Activated naive CD4-positive, alpha-beta T cell treated with Interleukin-2 at 50 U/mL for 16 hours (primary cell): ENCODE measurements at places on chromosomes 1 and 21.

- DNase-seq, result no peak
These were observed 18.2 kb downstream of the RNF19B start for GRCh38 chr1:32946413-32946812.

DNA sequence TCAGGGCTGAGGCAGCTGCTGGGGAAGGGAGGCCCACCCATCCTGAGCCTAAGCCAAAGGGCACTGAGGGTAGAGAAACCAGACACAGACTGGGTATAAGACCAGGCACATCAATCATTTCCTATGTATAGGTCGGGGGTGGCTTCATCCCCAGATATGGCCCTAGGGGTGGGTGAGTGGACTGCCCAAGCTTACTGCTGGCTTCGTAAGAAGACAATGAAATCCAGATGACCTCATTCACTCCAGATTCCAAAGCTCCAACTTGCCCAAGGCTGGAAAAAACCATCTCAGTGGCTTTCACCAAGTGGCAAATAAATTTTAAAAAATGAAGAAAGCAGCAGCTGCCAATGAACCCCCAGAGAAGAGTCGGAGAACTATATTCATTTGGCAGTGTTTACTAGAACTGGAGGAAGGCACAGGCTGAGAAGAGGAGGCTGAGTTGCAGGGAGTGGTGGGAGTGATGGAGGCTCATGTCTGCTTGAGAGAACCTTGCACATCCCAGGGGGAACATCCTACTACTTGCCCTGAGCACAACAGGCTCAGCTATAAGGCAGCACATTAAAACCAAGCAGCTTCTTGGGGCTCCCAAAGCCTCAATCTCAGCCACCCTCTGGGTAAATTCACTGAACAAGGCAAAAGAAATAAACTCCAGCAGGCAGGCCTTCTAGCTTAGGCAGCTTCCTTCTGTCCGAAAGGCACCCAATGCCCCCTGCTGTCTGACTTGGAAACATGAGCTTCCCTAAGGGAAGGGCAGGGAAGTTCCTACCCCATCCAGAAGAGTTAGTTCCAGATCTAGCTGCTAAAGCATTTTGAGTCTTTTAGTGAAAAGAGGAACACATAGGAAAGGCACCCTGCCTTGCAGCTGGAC lies 14.1 kb downstream of the PEA15 start:
- DNase-seq, result no peak

- DNase-seq, result no peak
These were observed 38.8 kb downstream of the PARP1 start for GRCh38 chr1:226369110-226369509.

GRCh38 chr1:111707906-111708305 lies 31.3 kb downstream of the INKA2 start:
- DNase-seq, result no peak

DNA sequence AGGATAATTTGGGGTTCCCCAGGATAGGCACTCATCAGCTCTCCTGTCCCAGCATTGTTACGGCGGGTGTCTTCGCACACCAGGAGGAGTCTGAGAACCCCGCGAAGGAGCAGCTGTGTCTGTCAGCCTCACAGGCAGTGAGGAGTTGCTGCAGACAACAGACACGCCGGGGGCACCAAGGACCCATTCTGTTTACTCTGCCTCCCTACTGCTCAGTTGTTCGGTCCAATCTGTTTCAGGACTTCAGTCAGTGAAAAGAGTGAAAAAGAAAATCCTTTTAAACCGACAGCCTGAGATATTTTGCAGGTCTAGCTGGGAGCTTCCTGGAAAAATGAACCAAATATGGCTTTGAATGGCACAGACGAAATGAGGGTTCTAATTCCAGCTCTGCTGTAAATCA lies 288.4 kb downstream of the OMA1 start:
- DNase-seq, result no peak

DNA sequence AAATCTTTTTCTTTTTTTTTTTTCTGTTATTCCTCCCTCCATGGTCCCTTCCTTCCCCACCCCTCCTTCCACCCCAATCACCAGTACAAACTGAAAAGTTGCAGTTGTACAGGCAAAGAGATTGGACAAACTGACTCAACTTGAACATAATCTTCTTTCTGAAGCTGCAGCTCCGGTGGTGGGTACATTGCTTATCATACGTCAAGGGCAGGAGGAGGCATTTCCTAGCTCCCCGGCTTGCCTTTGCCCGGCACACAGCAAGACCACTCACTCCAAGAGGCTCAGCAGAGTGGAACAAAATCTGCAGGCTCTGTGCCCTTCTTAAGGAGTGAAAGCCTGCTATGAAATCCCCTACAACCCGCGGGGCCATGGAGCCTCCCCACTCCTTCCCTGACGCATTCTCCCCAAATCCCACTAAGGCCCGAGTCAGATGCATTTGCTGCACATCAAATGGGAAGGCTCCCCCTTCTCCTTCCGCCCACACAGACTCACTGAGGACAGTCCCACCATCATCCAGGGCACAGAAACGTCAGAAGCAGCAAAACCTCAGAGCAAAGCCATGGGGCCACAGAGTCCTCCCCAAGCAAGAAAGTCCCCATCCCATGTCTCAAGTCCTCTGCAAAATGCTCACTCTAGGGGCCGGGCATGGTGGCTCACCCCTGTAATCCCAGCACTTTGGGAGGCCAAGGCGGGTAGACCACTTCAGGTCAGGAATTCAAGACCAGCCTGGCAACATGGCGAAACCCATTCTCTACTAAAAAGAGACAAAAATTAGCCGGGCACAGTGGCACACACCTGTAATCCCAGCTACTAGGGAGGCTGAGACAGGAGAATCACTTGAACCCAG lies 45.9 kb downstream of the SYF2 start:
- no peak for DNase-seq

DNA sequence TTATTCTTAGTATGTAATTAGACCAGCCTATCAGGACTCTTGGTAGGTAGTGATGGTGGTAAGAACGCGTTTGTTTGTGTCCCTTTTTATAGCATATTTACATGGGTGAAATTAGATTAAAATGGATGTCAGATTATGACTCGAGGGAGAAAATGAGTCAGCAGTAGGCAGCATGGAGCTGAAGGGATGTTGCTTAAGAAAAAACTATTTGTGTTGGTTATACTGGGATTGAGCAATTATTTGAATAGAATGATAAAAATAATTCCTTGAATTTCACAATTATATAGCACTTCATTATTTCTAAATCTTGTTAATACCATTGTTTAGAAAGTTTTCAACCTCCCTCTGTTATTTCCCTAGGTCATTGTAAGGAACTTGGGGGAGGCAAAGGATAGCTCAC lies 348.8 kb downstream of the RYR2 start:
- no peak for DNase-seq

GRCh38 chr1:225300381-225300780 lies 127.5 kb downstream of the LBR start:
- no peak for DNase-seq

DNA sequence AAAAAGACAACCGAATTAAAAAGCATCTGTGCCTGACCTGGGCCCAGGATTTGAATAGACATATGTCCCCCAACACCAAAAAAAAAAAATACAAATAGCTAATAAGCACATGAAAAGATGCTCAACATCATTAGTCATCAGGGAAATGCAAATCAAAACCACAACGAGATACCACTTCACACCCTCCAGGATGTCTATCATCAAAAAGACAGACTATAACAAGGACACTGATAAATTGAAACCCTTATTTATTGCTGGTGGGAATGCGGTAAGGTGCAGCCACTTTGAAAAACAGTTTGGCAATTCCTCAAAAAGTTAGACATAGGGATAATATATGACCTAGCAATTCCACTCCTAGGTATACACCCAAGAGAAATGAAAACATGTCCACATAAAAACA lies 72.3 kb upstream of the CAMK1G start:
- DNase-seq, result no peak

DNA sequence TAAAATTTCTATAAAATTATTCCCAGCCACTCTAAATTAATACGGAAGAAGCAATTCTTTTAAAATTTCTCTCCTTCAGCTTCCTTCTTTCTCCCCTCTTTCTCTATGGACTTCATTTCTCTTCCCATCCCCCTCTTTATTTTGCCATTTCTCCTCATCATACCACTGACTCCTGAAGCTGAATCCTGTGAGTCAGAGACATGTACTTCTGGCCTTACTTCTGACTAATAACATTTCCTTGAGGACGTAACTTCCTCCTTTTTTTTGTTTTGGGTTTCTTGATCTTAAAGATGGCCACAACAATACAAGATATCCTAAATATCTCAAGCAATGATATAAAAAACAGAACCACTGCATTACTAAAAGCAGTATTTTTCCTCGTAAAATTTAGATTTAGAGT lies 63.6 kb upstream of the DENND1B start:
- DNase-seq, result no peak

GRCh38 chr1:37040773-37041172 lies 6.5 kb upstream of the GRIK3 start:
- no peak for DNase-seq

DNA sequence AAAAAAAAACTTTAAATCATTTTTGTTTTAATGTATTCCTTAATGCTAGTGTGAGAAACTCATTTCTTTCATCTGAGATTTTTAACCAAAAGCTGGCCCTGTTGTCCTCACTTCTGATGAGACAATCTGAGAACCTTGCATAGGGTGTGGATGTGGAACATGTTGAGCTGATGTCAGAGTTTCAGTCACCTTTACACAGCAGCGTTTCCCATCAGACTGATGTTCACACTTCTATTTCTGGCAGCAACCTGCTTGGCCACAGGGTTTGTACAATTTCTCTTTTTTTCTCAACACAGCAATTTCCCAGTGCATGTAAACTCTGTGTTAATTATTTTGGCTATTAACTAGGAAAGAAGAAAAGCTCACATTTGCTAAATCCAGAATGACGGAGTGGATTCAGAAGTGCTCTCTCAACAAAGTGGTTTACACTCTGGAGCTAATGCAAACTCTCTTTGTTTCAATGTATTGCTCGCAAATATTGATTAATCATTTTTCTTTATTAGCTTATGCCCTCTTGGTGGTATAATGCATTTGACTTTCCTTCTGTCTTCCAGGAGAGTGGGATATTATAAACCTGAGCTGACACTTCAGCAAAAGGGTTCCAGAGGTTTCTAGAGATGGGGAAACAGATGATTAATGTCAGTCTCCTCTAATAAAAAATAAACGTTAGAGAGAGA lies 70.5 kb upstream of the HSPA13 start:
- peak; percentile 8 for DNase-seq

GRCh38 chr1:159920202-159920601 lies 5.1 kb downstream of the TAGLN2 start:
- DNase-seq, result no peak

DNA sequence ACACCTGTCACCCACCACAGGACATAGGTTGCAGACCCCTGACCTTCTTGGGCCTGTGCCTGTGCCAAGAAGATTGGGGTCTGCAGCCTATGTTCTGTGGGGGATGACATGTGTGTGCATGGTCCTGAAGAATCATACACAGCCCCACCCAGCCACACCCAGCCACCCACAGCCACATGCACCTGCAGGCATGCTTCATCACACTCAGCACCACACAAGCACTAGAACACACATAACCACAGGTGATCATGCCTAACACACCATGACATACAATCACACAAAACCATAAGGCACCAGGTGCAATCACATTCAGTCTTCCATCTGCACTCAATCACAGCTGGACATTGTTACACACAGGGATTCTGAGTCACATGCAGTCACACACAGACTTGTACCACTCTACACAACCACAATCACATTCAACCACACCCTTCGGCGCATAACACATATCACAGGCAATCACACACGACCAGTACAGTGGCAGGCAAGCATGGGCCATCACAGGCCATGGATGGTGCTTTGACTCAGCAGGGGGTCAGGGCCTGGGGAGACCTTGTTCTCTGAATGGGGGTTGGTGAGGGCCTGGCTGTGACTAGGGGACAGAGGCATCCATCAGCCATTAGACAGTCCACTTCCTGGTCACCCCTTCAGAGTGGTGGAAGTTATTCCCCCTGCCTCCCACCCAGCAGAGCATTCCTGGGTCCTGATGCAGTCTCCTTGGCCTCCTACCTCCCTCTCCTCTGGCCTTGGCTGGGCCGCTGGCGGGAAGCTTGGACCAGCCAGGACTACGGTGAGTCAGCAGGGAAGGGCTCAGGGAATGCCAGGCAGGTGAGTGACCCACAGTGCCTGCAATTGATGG lies 44.3 kb upstream of the EPS8L3 start:
- no peak for DNase-seq

DNA sequence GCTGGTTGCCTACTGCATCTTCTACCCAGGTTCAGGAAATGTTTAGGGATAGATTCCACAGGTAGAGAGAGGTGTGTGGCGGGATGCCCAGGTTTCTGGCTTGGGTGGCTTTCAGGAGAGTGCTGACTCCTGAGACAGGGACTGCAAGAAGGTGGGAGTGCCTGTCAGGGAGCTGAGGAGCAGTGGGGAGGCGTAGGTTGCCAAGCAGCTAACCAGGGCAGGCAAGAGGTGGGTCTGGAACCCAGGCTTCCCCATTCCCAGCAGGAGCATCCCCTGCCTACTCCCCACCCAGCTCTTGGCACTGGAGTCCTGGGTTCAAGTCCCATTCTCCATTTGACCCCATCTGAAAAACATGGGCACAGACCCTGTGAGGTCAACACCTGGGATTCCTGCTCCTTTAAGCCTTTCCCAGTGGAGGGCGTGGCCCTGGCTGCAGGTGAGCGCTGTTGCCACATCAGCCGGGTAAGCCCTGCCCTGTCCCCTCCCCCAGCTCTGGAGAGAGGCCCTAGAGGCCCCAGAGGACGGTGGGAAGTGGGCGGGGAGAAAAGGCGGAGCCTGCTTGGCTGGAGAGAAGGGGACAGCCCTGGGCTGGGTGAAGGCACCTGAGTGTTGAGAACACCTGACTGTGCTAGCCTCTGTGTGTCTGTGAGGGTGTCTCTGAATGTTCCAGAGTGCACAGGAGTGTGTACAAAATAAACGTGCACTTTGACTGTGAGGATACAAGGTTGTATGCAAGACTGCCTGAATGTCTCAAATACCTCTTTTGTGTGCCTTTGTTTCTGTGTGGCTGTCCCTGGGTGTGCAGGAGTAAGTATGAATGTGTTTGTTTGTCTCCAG lies 14.0 kb upstream of the SYNC start:
- peak; percentile 45 for DNase-seq

DNA sequence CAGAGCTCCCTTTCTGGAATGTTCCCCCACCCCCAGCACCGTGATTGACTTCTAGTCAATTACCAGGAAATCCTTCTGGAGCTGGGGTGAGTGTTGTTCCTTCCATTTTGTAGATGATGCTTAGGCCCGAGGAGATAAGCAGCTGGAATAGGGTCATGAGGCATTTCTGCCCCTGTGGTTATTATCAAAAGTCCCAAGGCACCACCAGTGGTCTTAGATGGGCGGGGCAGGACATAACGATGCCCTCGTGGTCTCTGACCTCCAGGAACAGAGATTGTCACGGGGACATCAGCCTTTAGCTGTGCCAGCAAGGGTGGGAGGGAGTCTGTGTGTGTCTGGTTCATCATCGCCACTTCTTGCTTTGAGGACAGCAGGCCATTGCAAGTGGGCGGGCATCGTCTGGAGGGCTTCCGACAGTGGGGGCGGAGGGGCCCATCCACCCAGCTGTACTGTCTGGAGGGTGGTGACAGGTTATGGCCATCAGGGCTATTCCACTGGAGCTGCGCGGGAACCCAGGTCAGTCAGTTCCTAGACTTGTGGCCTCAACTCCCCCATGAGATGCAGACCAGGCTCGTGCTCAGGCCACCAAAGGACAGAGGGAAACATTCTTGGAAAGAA lies 22.6 kb downstream of the TNFRSF8 start:
- no peak for DNase-seq
